ENCODE measurements at places on chromosomes 4 and X.

DNA sequence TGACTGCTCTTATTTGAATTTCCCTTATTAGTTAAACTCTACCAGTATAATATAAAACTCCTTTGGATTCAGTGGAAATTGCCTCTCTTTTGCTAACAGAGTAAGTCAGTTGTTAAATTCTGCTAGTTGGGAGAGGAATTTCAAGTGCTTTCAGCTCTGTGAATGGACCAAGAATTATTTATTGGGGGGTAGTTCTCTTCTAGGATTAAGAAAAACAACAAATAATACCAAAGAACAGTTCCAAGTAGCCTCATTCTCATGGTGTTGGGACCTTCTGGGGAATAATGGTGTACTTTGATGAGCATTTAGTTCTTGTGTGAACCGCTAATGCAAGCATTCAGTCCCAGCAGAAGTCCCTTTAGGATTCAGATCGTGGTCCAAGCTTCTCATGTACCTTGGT lies 11.6 kb downstream of the SPARCL1 start:
- no peak for DNase-seq

- no peak for DNase-seq
These were observed 113.8 kb upstream of the ARSJ start for GRCh38 chr4:114093221-114093715.

DNA sequence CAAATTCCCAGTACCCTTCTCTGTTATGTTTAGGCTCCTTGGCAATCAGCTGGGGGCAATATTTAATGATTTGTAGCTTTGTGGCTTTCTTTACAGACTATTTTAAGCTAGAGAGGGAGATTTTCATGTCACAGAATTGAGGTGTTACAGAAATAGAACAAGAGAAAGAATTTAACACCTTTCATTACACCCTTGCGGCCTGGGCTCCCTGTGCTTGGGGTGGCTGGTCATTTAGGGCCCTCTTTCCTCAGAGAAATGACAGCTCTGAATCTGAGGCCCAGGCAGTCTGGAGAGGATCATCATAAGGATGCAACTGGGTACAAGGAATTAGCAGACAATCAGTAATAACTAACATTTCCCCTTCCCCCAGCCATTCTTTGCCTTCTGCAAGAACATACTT lies 104.5 kb upstream of the INTU start:
- no peak for DNase-seq

- DNase-seq: no peak
These were observed 51.0 kb upstream of the CDKN2AIP start for GRCh38 chr4:183393446-183393845.

DNA sequence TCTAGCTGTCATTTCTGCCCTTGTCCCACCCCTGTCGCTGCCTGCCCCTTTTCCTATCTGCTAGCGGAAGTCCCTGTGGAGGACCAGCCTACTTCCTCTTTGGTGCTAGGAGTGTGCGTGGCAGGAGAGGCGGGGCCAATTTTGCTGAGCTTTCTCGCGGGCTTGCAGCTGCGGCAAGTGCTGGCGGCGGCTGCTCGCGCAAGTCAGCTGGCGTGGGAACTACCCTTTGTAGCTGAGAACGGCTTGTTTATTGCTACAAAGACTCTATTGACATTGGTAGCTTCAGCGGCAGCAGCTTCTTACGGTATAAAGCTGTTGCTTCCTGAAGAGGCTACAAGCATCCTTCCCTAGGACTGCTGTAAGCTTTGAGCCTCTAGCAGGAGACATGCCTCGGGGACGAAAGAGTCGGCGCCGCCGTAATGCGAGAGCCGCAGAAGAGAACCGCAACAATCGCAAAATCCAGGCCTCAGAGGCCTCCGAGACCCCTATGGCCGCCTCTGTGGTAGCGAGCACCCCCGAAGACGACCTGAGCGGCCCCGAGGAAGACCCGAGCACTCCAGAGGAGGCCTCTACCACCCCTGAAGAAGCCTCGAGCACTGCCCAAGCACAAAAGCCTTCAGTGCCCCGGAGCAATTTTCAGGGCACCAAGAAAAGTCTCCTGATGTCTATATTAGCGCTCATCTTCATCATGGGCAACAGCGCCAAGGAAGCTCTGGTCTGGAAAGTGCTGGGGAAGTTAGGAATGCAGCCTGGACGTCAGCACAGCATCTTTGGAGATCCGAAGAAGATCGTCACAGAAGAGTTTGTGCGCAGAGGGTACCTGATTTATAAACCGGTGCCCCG lies at the start of gene MAGEH1:
MAGEH1 (plus strand) TSS at position 138 of the 843 bp plus-strand sequence; CDS start at position 386, 248 bp downstream.
- peak; percentile 61 for DNase-seq

GRCh38 chrX:153560000-153560399 lies 38.9 kb downstream of the CCNQ start:
- DNase-seq: no peak

DNA sequence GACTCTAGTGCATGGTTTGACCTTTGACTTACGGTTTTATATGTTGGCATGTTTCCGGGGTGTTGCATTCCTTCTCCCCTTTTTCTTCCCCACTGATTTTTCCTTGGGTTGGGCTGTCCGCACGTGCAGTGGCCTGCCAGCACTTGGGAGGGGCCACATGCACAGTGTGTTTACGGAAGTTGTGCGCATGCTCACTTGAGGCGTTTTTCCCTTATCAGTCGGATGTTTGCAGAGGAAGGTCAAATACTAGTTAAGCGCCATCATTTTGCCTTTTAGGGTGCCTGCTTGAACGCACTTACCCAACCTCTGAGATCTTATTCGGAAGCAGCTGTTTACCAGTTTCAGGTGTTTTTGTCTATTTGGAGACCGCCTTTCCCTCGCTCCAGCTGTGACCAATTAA lies 653.9 kb upstream of the AADAT start:
- DNase-seq: no peak

DNA sequence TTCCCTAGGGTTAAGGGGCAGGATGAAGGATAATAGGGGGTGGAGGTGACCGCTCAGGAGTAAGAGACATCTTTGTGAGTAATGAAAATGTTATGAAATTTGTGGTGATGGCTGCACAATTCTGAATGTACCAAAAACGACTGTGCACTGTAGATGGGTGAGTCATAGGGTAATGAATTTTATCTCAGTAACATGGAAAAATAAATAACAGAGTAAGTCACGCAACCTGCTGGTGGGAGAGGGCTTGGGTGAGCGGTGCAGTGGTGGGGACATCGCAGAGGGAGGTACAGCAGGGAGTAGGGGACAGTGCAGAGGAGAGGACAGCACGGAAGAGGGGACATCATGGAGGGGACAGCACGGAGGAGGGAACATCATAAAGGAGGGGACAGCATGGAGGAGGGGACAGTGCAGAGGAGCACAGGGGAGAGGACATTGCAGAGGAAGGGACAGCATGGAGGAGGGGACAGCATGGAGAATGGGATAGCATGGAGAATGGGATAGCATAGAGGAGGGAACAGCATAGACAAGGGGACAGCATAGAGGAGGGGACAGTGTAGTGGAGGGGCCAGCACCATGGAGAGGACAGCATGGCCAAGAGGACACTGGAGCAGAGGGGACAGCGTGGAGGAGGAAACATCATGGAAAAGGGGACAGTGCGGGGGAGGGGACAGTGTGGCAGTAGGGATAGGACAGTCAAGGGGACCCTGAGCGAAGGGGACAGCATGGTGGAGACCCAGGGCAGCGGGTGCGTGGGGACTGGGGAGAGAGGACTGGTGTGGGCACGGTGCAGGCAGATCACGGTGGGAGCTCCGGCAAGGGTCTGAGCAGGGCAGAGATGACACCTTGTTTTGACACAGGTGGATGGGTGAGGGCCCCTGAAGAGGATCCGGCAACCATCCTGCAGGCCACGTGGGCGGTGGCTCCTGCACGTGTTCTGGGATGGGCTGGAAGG lies 68.5 kb upstream of the MXD4 start:
- no peak for DNase-seq

- no peak for DNase-seq
These were observed 353.0 kb upstream of the GALNT7 start for GRCh38 chr4:172815499-172816164.

GRCh38 chr4:24846716-24847115 lies 51.3 kb downstream of the SOD3 start:
- no peak for DNase-seq

DNA sequence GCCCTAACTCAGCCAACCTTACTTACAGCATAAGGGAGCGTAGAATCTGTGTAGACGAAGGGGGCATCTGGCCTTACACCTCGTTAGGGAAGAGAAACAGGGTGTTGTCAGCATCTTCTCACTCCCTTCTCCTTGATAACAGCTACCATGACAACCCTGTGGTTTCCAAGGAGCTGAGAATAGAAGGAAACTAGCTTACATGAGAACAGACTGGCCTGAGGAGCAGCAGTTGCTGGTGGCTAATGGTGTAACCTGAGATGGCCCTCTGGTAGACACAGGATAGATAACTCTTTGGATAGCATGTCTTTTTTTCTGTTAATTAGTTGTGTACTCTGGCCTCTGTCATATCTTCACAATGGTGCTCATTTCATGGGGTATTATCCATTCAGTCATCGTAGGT lies 14.6 kb downstream of the PLP1 start:
- DNase-seq: no peak

GRCh38 chrX:41621222-41621723 lies 67.5 kb upstream of the GPR34 start:
- no peak for DNase-seq

DNA sequence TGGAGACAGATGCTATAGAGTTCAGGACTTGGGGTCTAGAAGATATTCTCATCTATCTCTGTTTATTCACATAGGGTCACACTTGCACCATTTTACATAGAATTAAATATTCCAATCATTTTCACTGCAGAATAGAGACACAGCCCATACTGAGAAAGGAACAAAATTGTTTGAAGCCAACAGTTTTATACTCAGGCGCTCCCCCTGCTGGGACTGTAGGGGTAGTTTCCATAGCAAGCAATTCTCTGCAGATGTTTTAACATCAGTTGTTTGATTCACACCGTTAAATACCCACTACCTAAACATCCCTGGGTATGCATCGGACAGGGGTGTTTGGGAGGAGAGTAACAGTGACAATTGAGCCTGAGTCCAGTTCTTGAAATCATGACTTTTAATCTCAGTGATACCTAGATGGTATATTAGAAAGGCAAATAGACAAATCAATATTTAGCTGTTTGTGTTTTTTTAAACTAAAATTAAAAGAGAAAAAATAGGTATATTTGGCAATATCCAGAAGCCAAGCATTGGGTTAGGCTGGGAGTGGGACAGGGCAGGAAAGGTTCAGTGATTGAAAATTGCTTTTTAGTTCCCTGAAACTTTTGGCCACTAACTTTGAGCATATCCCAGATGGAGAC lies 33.8 kb downstream of the LONRF3 start:
- DNase-seq: no peak

- no peak for DNase-seq
These were observed 84.1 kb upstream of the GK2 start for GRCh38 chr4:79492148-79492547.

DNA sequence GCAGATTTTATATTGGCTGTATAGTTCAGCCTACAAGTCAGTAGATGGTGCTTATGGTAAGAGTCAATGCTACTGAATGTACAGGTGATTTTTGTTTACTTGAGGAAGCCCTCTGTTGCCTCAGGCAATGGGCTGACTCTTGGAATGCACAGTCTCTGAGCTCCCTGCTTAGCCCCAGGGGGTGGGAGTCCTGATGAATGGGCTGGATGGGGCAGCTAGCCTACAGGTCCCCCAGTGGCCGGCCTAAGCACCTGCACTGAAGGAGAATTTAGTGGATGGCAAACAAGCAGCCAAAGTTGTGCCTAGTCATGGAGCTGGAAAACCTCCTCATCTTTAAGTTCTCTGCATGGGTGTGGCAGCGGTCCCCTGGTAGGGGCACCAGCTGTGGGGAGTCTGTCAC lies 101.8 kb upstream of the CXorf51B start:
- no peak for DNase-seq

- no peak for DNase-seq
These were observed 141.1 kb downstream of the MOSPD2 start for GRCh38 chrX:15014281-15014680.

GRCh38 chr4:57191523-57192034 lies 81.4 kb upstream of the IGFBP7 start:
- no peak for DNase-seq

- DNase-seq: no peak
These were observed 165.8 kb downstream of the GASK1B start for GRCh38 chr4:158006990-158007389.

GRCh38 chr4:159104694-159105414 lies 2.0 kb downstream of the RAPGEF2 start:
- no peak for DNase-seq

- DNase-seq: no peak
These were observed 607.8 kb upstream of the HS3ST1 start for GRCh38 chr4:12036450-12036849.

GRCh38 chr4:157075811-157076577 lies at the start of gene GLRB:
Gene GLRB, plus strand, starts transcription at chr4:157076150. Its CDS starts 1,875 bp downstream, at chr4:157078025.
- DNase-seq: no peak

DNA sequence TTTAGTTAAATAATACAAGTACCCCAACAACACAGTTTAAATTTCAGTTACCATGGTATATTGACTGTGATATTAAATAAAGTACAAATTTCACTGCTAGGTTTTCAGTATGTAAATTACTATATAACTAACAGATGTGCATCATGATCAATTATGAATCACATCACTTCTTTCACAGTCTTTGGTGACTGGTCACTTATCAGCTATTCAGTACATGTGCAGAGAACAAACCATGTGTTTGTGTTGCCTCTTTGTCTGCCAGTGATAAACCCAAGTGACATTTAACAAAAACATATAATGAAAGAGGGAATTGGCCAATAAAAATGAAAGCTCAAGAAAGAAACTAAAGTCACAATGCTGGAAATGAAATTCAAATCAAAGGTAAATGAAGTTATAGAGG lies 249.3 kb downstream of the CHIC1 start:
- DNase-seq: no peak

- DNase-seq: no peak
These were observed 58.3 kb downstream of the MID1IP1 start for GRCh38 chrX:38859602-38860001.

DNA sequence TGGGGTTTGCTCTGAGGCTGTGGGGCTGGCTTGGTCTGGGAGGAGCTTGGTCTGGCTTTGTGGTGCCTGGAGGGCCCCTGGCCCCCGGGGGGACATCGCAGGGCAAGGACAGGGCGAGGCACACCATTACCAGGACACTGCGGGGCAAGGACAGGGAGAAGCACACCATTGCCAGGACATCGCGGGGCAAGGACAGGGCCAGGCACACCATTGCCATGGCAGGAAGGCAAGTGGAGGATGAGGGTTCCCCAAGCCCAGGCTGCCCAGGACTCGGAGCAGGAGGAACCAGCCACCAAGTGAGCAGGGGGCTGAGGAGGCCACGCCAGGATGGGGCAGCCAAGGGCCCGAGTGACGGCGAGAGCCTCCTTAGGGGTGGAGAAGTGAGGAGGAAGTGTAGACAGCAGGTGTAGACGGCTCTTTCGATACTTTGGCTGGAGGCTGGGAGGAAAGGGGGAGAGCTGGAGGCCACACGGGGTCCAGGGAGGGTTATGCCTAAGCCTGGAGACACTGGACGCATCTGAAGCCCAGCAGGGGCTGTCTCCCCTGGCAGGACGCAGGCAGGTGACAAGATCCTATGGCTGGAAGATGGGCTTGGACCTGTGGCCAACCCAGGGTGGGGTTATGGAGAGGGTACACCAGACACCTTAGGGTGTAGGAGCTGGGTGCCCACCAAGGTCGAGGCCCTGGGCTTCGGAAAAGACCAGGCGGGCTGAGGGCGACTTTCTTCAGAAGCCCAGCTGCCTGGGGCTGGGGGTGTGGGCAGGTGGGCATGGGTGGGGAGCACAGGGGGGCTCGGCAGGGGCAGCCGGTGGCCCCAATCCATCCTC lies 7.3 kb downstream of the NKX1-1 start:
- no peak for DNase-seq

- DNase-seq: peak; percentile 0
These were observed 100.8 kb downstream of the SPIN4 start for GRCh38 chrX:63250253-63250868.
